ENCODE measurements at places on chromosomes 7 and 10. TPM values are rescaled to one million over a fixed set of nuclear protein-coding genes. Genes with fewer than 3 reads are reported as not detected.

Gene DDC
- 4.3 TPM for total RNA-seq

Gene LIPM
- total RNA-seq, result not detected

Gene CYP26C1
- 0.38 TPM for total RNA-seq

Gene GALNT17
- total RNA-seq, result 27.0 TPM

Gene MYPN
- 7.0 TPM for total RNA-seq

Gene ANTXRL
- not detected for total RNA-seq

Gene AQP1
- 75.8 TPM for total RNA-seq

Gene ZNF853
- total RNA-seq, result 20.7 TPM

Gene GPR22
- 2.4 TPM for total RNA-seq

Gene RHOBTB1
- total RNA-seq, result 41.4 TPM

Gene DLX5
- total RNA-seq, result not detected

Gene GPNMB
- total RNA-seq, result 110 TPM

Gene AMZ1
- total RNA-seq, result 0.11 TPM

Gene STEAP1B
- 1.6 TPM for total RNA-seq

Gene WDR86
- total RNA-seq, result 19.7 TPM

Gene NXPH1
- 1.6 TPM for total RNA-seq

Gene GRID2IP
- total RNA-seq, result not detected

Gene CACNB2
- total RNA-seq, result 31.2 TPM

Gene DENND11
- 80.9 TPM for total RNA-seq

Gene ZNF727
- 0.66 TPM for total RNA-seq

Gene ELFN1
- total RNA-seq, result 21.5 TPM

Gene ELOVL3
- 0.66 TPM for total RNA-seq

Gene MKRN1
- total RNA-seq, result 110 TPM

Gene IMPDH1
- total RNA-seq, result 69.2 TPM

Gene NPC1L1
- not detected for total RNA-seq

Gene PNLIP
- not detected for total RNA-seq

Gene AMPH
- 62.7 TPM for total RNA-seq

Gene PTPRZ1
- total RNA-seq, result 221 TPM

Gene MSMB
- not detected for total RNA-seq

Gene ARL4A
- 86.7 TPM for total RNA-seq

Gene ANKRD2
- 0.55 TPM for total RNA-seq

Gene AS3MT
- 15.9 TPM for total RNA-seq

Gene HMX3
- 1.1 TPM for total RNA-seq

Gene WNT16
- total RNA-seq, result 5.6 TPM

Gene PITRM1
- total RNA-seq, result 93.4 TPM

Gene UCN3
- not detected for total RNA-seq

Gene CFAP69
- total RNA-seq, result 29.0 TPM

Gene OR2A5
- total RNA-seq, result not detected

Measured in camera-type eye (tissue), 1 donor.